Stimulated activated CD4-positive, alpha-beta T cell treated with anti-CD3 and anti-CD28 coated beads, Interleukin-1b, Interleukin-23, amount 100 ng/mL, for 1 hour (primary cell): ENCODE measurements at places on chromosomes 13 and 19.

GRCh38 chr13:50831512-50831911 lies 12.0 kb downstream of the DLEU7 start:
- DNase-seq, result no peak

DNA sequence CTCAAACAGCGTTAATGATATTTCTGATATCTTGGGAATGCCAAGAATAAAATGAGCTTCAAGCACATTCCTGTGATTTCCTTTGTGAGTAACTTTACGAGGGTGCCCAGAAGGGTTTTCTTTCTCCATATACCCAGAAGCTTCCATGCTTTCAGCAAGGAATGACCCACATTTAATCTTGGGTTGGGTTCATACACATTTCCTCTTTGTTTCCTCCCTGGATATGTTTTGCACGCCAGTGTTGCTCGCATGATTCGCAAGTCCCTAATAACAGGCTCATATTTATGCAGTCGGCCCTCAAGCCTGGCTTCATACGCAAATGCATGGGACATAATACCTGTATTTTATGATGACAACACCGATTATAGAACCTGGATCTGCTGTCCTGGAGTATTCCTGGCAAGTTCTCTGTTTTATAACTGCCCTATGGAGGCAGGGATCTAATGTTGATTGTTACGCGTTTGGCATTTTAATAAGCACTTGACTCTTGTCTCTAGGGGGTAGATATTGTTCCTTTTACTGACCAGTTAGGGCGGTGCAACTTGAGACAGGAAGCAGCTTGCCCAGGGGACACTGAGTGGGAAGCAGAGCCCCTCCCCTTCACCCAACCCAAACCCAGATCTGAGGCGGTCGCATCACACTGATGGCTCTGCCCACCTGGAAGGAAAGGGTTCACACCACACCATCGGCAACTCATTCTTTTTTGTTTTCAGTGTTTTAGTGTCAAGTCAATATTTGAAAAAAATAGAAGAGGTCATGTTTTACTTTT lies 220.4 kb upstream of the SOX1 start:
- no peak for DNase-seq

GRCh38 chr13:94632226-94632980 lies 30.7 kb downstream of the GPR180 start:
- no peak for DNase-seq

GRCh38 chr19:17475541-17476115 lies 5.3 kb downstream of the SLC27A1 start:
- no peak for DNase-seq

GRCh38 chr13:75360170-75360569 lies 121.8 kb downstream of the TBC1D4 start:
- DNase-seq, result no peak

DNA sequence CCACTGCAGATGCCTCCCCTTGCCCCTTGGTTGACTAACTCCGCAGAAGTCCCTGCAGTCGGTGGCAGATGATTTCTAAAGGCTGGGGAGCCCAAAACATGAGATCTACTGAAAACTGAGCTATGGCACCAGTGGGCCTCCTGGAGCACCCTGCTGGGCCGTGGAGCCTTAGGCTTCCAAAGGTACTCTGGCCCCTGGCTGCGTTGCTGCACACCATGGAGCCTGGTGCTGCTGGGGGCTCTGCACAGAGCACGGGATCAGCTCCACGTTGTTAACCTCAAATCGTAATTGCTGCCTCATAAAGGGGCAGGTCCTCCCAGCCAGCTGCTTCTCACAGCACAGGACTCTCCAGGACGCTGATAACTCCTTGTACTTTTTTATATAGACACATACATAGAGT lies 357.5 kb downstream of the NALCN start:
- no peak for DNase-seq

- no peak for DNase-seq
Measured at GRCh38 chr19:50877338-50877737, 4.1 kb downstream of the KLK2 start.

DNA sequence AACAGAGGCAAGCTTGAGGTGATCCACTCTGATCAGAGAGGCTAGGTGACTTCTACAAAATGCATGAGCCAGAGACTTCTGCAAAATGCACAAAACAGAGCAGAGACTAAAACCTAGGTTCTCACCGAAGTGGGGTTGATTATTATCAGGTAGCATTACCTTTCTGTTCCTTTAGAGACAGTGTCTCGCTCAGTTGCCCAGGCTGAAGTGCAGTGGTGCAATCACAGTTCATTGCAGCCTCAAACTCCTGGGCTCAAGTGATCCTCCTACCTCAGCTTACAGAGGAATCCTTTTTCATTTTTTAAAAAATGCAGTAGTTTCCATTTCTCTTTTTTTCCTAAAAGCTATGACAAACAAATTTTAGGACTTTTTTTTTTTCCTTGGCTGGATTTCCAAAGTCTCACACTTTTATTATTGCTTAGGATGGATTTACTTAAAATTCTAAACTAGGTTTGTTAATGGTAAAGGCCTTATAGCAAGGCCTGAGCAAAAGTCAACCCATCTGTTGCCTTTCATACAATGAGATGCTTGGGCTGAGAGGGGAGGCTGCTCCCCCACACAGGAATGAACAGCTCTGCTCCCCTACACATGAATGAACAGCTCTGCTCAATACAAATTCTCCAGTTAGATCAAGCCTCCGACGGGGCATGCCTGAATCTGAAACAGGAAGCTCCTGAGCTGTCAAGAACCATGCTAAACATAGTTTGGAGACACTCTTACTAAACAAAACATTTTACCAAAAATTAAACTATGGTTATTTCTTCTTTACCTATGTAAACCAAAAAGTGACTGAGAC lies 18.8 kb upstream of the TNFRSF19 start:
- DNase-seq, result no peak

- DNase-seq, result no peak
Measured at GRCh38 chr19:560121-560520, 12.3 kb upstream of the BSG start.

GRCh38 chr13:107200491-107200890 lies 632.6 kb upstream of the ARGLU1 start:
- no peak for DNase-seq

DNA sequence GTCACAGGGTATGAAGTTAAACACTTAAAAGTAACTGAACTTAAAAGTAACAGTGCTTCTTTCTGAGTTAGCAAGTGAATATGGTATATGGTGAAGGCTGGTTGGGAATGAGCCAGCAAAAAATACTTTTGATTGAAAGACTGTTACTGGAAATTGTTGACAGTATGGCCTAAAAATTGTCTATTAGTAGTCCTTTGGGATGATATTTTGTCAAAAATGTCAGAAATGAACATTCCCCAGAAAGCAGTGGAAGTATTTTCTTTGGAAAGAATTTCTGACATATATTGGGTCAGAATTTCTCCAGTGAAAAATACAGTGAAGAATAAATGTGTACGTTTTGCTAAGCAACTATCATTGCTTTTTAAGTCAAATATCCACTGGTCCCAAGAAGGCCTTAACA lies 860.5 kb downstream of the PCDH9 start:
- DNase-seq, result no peak

DNA sequence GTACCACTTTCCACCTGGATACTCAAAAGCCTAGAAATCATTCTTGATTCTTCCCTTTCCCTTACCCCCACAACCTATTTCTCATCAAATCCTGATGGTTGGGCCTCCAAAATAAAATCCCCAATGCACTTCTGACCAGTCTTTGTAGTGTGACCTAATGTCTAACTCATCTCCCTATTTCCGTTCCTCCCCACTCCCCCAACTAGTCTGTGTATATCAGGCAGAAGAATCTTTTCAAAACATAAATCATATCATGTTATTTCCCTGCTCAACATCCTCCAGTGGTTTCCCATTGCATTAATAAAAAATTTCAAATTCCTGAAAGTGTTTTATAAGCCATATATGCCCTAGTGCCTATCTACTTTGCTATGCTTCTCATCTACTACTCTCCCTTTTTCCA lies 17.7 kb downstream of the CCDC122 start:
- DNase-seq, result no peak
